ENCODE measurements at places on chromosomes 6 and 20. TPM values are rescaled to one million over a fixed set of nuclear protein-coding genes. Genes with fewer than 3 reads are reported as not detected.

SLC26A8 gene
- total RNA-seq, result 0.28 TPM

MICB gene
- total RNA-seq, result 4.1 TPM

RAET1G gene
- total RNA-seq, result not detected

TDRD6 gene
- total RNA-seq, result 1.8 TPM

RAB44 gene
- not detected for total RNA-seq

BLCAP gene
- total RNA-seq, result 42.0 TPM

DNA sequence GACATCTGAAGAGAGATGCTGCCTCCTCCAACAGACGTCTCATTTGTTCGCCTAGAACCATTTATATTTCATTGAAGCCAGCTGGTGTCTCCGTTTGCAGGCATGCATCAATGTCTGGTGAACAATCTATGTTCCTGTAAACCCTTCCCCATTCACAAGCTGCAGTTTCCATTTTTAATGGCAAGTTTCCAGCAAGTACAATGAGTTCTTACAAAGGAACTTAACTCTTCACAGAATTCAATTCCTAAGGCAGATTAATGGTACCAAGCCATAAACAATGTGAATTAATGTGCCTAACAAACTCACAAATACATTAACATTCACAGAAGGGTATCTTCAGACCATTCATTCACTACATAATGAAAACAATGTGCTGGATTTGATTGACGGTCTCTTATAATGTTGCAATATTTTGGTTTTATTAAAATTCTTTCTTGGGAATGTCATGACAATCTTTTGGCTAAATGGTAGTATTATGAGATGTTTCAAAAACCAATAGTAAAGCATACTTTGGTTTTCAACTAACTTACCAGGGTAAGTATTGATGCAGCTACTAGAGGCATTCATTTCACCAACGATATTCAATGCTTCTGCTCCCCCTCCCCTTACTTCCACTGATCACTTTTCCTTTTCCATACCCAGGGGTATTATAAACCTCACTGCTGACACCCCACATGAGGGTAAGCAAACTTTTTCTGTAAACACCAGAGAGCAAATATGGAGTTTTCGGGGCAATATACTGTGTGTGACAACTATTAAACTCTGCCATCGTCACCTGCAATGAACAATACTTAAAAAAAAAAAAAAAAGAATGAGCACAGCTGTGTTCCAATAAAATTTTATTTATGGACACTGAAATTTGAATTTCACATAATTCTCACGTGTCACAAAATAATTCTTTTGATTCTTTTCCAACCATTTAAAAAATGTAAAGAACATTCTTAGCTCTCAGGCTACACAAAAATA lies 4.2 kb downstream of the AKIRIN2 start:
- no peak for DNase-seq

GRCh38 chr20:33622705-33623365 lies 39.3 kb upstream of the C20orf144 start:
- DNase-seq, result no peak

GRCh38 chr6:113774127-113774825 lies 82.9 kb upstream of the MARCKS start:
- no peak for DNase-seq

- DNase-seq, result no peak
Observed at GRCh38 chr20:38207621-38208020, 42.6 kb upstream of the TGM2 start.

DNA sequence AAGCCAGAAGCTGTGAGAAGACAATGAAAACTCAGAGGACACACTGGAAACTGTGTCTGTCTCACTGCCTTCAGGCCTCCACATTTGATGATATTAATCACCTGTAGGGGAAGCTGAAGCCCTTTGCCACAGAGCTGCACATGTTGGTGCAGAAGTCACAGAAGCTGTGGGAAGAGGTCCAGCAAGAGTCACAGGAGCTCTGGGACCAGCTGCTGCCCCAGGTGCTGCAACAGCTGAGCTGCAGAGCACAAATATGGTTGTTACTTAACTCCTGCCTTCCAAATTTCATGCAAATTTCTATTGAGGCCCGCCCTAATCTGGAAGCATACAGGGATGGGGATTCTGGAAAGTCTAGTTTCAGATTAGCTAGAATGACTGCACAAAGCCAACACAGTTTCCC lies 169.3 kb downstream of the OGFRL1 start:
- DNase-seq, result no peak

DNA sequence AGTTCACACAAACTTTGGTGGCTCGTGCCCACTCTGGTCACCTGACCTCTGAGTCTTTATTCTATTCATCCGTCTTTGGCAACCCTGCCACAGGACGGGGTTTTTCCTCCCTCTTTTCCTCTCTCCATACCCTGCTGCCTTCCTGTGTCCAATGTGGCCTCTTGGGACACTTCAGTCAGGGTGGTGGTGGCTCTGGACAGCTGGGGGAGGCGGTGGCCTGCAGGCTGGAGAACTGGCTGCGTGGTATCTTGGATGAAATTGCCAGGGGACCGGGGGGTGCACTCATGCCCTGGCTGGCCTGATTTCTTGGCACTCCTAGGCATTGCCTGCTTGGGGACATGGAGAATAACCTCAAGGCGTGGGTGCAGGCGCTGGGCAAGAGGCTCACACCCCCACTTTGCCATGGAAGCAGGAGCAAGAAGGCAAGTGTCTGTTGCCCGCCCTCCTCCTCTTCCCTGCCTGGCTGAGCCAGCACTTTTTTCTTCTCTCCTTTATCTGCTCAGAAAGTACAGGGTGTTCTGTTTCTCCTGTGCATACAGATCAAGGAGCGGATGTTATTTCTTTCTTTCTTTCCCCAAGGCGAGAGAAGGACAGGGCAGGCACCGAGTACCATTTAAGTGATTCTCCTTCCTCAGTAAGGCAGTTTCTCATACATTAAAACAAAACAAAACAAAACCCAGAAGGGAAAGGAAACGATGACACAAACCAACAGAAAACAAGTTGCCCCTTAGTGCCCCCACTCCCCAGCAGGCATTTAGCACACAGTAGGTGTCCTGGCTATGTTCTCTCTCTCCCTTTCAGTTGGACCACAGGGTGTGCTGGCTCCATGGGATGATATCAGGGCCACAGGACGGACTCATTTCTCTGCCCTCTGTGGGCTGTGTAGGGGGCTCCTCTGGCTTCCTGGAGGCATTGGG lies 155.5 kb upstream of the RNF24 start:
- no peak for DNase-seq
